ENCODE measurements at places on chromosomes 12 and 14. TPM values are rescaled to one million over a fixed set of nuclear protein-coding genes. Genes with fewer than 3 reads are reported as not detected.

DNA sequence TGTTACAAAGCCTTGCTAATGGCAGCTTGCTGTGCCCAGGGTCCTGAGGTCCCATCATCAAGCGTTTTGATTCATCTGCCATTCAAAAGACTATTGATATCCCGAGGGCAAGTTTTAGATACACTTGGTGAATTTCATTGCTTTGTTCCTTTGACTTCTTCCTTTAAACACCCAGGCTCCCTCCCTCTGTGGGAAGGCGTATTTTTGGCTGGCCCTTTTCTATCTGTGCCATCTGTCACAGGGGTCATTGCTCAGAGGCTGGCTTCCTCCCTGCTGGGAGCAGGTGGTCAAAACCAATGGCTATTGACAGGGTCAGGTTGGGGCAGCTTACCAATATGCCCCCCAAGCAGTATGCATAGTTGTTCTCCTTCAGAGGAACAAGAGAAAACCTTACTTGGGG, 40.0 kb downstream of the SCN8A start:
- H3K4me1 ChIP-seq: peaks cover 28% of the 10 kb centered on the region
- no peaks in the 10 kb centered on the region for H3K36me3 ChIP-seq
- H3K4me3 ChIP-seq: no peak overlapping the region
- no peak for DNase-seq
- no peaks in the 10 kb centered on the region for H3K27me3 ChIP-seq

- H3K4me1 ChIP-seq: no peaks in the 10 kb centered on the region
- H3K4me3 ChIP-seq: no peak overlapping the region
- no peaks in the 10 kb centered on the region for H3K36me3 ChIP-seq
- no peak overlapping the region for H3K27ac ChIP-seq
- DNase-seq: no peak
Measured at GRCh38 chr12:131386167-131386521, 324.7 kb upstream of the SFSWAP start.

DNA sequence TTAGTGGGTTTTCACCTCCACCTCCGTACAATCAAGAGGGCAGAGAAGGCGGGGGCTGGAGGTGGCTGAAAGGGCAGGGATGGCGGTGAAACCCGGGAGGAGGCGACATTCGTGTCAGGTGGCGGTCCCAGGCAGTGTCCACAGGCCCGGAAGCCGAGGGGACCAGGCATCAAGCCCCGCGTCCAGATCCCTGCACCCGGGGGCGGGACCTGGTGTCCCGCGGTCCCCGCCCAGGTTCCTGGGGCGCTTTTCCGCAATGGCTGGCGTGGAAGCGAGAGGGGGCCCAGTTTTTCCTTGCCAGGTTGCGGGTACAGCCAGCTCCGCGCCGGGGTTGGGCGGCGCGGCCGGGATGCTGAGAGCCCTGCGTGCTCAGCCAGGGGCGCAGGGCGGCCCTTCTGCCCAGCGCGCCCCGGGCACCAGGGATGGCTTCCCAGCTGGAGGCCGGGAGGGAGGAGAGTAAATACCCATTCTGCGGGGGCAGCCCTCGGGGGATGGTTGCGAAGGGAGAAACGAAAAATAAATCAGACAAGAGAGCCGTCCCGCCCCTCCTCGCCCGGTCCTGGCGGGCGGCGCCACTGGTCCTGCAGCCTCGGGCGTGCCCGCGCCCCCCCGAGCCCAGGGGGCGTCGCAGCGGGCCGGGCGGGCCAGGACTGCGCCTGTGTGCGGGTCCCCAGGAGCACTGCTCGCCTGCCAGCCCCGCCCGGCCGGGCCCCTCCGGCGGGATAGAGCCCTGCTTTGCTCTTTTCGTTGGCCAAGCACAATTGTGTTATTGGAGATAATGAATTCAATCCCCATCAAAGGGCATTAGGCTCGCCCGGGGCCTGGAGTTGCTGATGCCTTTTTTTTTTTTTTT, 11.5 kb downstream of the FOXA1 start:
- no peak overlapping the region for H3K27ac ChIP-seq
- no peaks in the 10 kb centered on the region for H3K36me3 ChIP-seq
- H3K4me3 ChIP-seq: no peak overlapping the region
- peaks cover 52% of the 10 kb centered on the region for H3K27me3 ChIP-seq

DNA sequence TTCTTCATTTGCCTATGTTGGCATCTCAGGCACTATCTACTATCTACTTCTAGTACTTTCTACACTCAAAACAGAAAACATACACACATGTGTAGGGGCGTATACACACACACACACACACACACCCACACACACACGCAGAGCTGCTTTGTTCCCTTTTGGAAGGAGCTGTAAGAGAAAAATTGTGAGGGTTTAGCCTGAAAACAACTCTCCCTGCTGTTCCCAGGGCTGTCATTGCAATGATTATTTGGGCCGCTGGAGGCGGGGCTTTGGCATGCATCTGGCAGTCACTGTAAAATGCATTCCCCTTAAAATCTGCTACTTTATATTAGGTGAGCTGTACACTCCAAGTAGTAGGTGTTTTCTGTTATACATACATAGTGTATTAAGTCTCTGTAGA, 29.1 kb upstream of the SLC38A2 start:
- H3K36me3 ChIP-seq: no peaks in the 10 kb centered on the region
- no peak overlapping the region for H3K4me3 ChIP-seq
- H3K27ac ChIP-seq: peak overlapping the region; percentile 19
- peaks cover 22% of the 10 kb centered on the region for H3K4me1 ChIP-seq
- no peak for DNase-seq

DNA sequence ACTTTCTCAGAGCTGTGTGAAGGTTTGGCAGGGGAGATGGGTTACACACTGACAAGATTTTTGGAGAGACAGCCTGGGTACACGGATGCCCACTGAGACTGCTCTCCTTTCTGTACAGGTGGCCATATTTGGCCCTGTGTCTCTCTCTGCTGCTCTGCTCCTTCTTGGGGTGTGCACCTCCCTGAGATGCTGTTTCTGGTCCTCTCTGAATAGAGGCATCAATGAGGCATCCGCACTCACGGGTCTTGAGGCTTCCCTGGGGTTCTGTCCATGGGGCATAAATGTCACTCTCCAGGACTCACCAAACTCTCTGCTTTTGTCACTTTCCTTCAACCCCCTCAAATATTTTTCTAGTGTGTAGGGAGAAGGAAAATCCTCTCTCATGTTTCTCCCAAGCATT, 77.5 kb downstream of the TTC8 start:
- H3K4me3 ChIP-seq: no peak overlapping the region
- no peaks in the 10 kb centered on the region for H3K36me3 ChIP-seq
- no peaks in the 10 kb centered on the region for H3K27me3 ChIP-seq

GRCh38 chr14:94974893-94975292, 182.4 kb downstream of the DICER1 start:
- H3K27ac ChIP-seq: no peak overlapping the region
- H3K4me3 ChIP-seq: no peak overlapping the region
- H3K4me1 ChIP-seq: no peaks in the 10 kb centered on the region
- DNase-seq: no peak

SLC25A21 gene
- polyA plus RNA-seq: 0.28 TPM

DNA sequence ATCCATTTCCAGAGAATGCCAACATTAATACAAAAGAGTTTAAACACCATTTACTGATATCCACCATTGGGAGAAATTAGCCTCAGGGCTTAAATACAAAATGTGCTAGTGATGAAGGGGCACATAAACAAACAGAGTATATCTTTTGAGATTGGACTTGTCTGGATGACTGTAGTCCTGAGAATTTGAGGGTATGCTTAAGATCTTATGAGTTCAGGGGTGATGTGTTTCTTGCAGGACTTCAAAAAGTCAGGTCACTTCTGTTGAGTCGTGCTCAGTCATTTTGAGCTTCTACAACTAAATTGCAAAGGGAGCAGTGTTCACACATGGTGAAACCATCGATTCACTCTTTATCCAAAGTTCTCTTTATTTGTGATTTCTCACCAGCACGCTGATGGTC, 425.7 kb downstream of the ATP23 start:
- H3K36me3 ChIP-seq: no peaks in the 10 kb centered on the region
- peaks cover 24% of the 10 kb centered on the region for H3K4me1 ChIP-seq
- H3K27ac ChIP-seq: no peak overlapping the region
- no peaks in the 10 kb centered on the region for H3K27me3 ChIP-seq
- no peak for DNase-seq

GRCh38 chr12:46332260-46332659, 40.3 kb downstream of the SLC38A2 start:
- H3K36me3 ChIP-seq: no peaks in the 10 kb centered on the region
- no peaks in the 10 kb centered on the region for H3K4me1 ChIP-seq
- H3K27ac ChIP-seq: no peak overlapping the region
- no peak overlapping the region for H3K4me3 ChIP-seq
- H3K27me3 ChIP-seq: no peaks in the 10 kb centered on the region

DNA sequence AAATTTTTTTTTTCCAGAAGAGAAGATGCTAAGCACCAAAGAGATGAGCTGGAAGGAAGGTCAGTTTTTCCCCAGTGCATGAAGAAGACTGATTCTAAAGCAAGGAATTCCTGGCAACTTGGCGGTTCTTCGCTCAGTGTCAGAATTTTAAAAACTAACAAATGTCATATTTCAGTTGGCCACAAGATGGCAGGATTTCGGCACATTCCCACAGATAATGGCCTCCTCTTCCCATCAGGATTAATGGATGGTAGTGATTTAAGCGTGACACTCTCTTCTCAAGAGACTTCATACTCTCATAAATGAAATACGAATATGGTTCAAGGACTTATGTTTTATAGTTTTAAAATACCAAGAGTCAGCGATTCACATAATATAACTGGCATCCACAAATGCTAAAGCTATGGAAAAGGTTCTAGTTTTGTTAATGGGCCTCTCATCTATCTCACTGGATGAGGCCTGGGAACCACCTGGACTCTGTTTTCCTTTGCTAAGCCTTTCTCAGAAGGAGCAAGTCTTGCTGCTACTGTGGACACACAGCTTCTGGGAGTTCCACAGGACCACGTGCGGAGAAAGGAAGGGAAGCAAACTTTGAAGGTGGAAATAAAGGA, 46.1 kb upstream of the PTPRO start:
- no peaks in the 10 kb centered on the region for H3K27me3 ChIP-seq
- no peaks in the 10 kb centered on the region for H3K36me3 ChIP-seq
- peaks cover 58% of the 10 kb centered on the region for H3K4me1 ChIP-seq
- H3K27ac ChIP-seq: peak overlapping the region; percentile 38

CLEC2A gene
- polyA plus RNA-seq: 0.88 TPM

- H3K4me3 ChIP-seq: no peak overlapping the region
- no peak for DNase-seq
- H3K27ac ChIP-seq: no peak overlapping the region
- H3K4me1 ChIP-seq: peaks cover 5% of the 10 kb centered on the region
Measured at GRCh38 chr14:89813617-89814031, 140.9 kb downstream of the EFCAB11 start.

- DNase-seq: no peak
- H3K27ac ChIP-seq: no peak overlapping the region
- no peaks in the 10 kb centered on the region for H3K36me3 ChIP-seq
- no peaks in the 10 kb centered on the region for H3K4me1 ChIP-seq
Measured at GRCh38 chr12:42603246-42603990, 13.9 kb upstream of the PRICKLE1 start.

GRCh38 chr12:80033448-80033847, 65.9 kb upstream of the OTOGL start:
- no peak overlapping the region for H3K27ac ChIP-seq
- no peaks in the 10 kb centered on the region for H3K4me1 ChIP-seq
- no peak for DNase-seq
- H3K27me3 ChIP-seq: no peaks in the 10 kb centered on the region
- no peak overlapping the region for H3K4me3 ChIP-seq
- no peaks in the 10 kb centered on the region for H3K36me3 ChIP-seq

- H3K27ac ChIP-seq: no peak overlapping the region
- no peak for DNase-seq
- no peak overlapping the region for H3K4me3 ChIP-seq
- no peaks in the 10 kb centered on the region for H3K27me3 ChIP-seq
- peaks cover 48% of the 10 kb centered on the region for H3K36me3 ChIP-seq
- peaks cover 6% of the 10 kb centered on the region for H3K4me1 ChIP-seq
Measured at GRCh38 chr14:92955381-92955780, 32.4 kb downstream of the CHGA start.

DNA sequence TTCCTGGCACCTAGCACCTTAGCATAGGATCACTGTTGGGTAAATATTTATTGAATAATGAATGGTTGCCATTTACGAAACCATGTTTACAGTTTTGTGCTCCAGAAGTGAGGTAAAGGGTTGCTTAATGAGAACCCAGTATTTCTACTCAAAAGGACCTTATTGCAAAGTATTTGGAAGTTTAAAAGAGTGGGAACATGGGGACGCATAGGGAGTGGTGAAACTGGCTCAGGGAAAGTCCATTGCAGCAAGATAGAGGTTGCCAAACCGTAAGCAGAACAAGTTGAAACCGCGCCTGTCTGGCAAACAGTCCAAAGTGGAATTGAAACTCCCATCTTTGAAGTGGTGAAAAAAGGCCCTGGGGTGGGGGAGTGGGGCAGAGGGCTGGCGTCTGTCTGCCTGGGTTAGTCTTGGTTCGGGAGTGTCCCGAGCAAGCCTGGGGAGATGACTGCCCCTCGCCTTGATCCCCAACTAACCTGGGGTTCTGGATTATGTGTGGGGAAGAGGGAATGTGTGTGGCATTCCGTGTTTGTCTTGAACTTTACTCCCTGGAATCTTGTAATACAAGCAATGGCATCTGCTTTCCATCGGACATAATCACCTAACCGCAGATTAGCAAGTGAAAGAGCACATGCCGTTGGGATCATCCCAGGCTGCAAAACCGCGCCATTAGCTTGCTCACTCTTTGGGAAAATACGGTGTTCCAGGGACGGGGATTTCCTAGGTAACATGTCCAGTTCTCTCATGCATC, 7.2 kb downstream of the ALDH2 start:
- H3K36me3 ChIP-seq: no peaks in the 10 kb centered on the region
- H3K27ac ChIP-seq: peak overlapping the region; percentile 83
- no peaks in the 10 kb centered on the region for H3K27me3 ChIP-seq
- H3K4me3 ChIP-seq: no peak overlapping the region

GRCh38 chr12:128734371-128734770, 89.4 kb downstream of the SLC15A4 start:
- no peaks in the 10 kb centered on the region for H3K27me3 ChIP-seq
- H3K36me3 ChIP-seq: no peaks in the 10 kb centered on the region
- DNase-seq: no peak
- no peak overlapping the region for H3K4me3 ChIP-seq
- H3K4me1 ChIP-seq: no peaks in the 10 kb centered on the region
- no peak overlapping the region for H3K27ac ChIP-seq

KCNA5 gene
- polyA plus RNA-seq: not detected
